Left lung (tissue), 14 donors: ENCODE measurements at places on chromosomes 13 and 19. TPM values are rescaled to one million over a fixed set of nuclear protein-coding genes. Genes with fewer than 3 reads are reported as not detected.

The EFNB2 gene
- 95.6 TPM for polyA plus RNA-seq

The RNF113B gene
- polyA plus RNA-seq: 0.18 TPM

The PROZ gene
- 0.25 TPM for polyA plus RNA-seq

The HIPK4 gene
- polyA plus RNA-seq: 0.35 TPM

The DIRAS1 gene
- 1.6 TPM for polyA plus RNA-seq

The KLK6 gene
- polyA plus RNA-seq: 0.15 TPM

The ZNF284 gene
- 9.2 TPM for polyA plus RNA-seq

The CILP2 gene
- polyA plus RNA-seq: 0.26 TPM

The NUCB1 gene
- polyA plus RNA-seq: 210 TPM

The POU2F2 gene
- 1.7 TPM for polyA plus RNA-seq

The SYNGR4 gene
- polyA plus RNA-seq: not detected

The NCR1 gene
- polyA plus RNA-seq: 0.72 TPM
